ENCODE measurements at places on chromosomes 11 and 22. TPM values are rescaled to one million over a fixed set of nuclear protein-coding genes. Genes with fewer than 3 reads are reported as not detected.

The OR2AG2 gene
- not detected for total RNA-seq

The KIF18A gene
- total RNA-seq: 15.3 TPM

The BRD1 gene
- total RNA-seq: 15.1 TPM

The SEPTIN3 gene
- total RNA-seq: 1.3 TPM

The OR8A1 gene
- not detected for total RNA-seq

Data from A549 treated with ZK216348 at 1 μM for 4 hours (cell line).